Vagina (tissue), 2 donors: ENCODE measurements at places on chromosomes 13 and 19. TPM values are rescaled to one million over a fixed set of nuclear protein-coding genes. Genes with fewer than 3 reads are reported as not detected.

- DNase-seq: no peak
These were observed 1312.4 kb downstream of the PCDH9 start for GRCh38 chr13:65917731-65918130.

Gene ATP4B
- not detected for total RNA-seq

Gene ZNF91
- total RNA-seq: 81.0 TPM

DNA sequence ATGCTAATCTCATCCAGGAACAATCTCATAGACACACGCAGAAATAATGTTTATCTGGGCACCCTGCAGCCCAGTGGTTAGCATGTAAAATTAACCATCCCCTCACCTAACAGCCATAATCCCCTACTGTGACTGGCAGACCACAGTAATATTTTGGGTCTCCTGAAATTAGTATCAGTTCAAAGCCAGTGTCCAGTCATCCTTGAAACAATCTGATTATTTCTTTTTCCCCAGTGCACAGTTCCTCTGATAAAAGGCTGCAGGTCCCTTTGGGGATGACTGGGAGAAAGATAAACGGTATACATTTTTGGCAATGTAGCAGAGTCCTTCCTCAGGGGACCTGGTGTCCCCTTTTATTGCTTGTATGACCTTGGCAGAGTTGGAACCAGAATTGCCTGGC is 50.4 kb upstream of the CYSLTR2 start:
- no peak for DNase-seq

Gene MAMSTR
- 3.4 TPM for total RNA-seq

GRCh38 chr13:111410232-111411021 is 90.0 kb downstream of the TEX29 start:
- DNase-seq: no peak

Gene ADGRE1
- not detected for total RNA-seq

Gene THSD8
- total RNA-seq: not detected

GRCh38 chr19:44925114-44925891 is 10.9 kb downstream of the APOC1 start:
- DNase-seq: no peak

DNA sequence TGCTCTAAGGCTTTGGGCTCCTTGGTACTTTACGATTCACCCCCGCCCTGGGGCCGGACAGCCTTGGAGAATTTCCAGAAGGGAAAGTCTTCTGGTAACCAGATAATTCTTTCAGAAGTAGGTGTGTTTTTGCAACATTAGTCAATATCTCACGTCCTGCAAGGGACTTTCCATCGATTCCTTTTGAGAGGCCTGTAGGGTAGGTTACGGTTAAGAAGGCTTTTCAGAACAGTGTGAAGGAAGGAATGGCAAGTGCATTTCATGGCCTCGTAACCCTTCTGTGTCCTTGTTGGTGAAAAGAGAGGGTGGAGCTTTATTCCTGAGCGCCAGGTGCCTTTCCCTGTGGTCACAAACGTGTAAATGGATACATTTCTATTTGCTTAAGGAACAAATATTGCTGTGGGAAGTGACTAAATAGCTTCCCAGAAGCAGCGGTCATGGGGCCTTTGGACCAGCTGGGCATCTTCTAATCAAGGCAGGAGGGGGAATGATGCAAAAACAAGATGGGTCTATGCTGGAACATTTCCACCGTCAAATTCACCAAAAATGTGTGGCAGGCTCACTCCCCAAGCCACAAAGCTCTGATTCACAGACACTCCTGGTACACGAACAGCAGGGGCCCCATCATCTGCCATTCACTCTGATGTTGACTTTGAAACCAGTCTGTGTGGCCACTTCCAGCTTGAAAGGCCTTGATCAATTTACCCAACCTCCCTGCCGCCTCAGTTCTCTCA is 99.2 kb downstream of the ANKRD10 start:
- no peak for DNase-seq

GRCh38 chr13:110121422-110122083 is 185.4 kb downstream of the COL4A1 start:
- DNase-seq: no peak
